Activated naive CD8-positive, alpha-beta T cell treated with anti-CD3 and anti-CD28 coated beads for 36 hours (primary cell): ENCODE measurements at places on chromosomes 16 and 17. TPM values are rescaled to one million over a fixed set of nuclear protein-coding genes. Genes with fewer than 3 reads are reported as not detected.

GRCh38 chr16:90061437-90061836 lies 15.7 kb downstream of the PRDM7 start:
- no peak for DNase-seq

GRCh38 chr17:65287040-65287439 lies 149.9 kb downstream of the RGS9 start:
- no peak for DNase-seq

DNA sequence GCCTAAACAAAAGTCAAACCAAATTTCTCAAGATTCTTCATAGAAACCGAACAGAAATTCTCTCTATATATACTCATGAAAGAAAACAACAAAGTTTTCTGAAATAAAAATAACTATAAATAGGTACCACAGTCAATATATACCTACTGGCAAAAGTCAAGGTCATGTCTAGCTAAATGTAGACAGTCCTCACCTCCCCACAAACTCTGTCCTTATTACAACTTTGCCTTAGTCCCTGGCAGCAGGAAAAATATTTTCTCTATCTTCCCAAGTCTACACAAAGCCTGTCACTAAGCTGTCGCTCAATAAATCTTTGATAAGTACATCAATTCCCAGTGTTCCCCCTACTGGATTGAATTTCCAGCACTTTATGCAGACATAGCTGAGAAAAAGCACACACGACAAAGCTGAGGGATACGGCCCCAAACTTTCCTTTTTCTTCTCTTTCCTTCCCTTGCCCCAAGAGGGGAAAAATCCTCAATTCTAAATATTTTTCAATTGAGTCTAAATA lies 2.7 kb downstream of the CFAP20 start:
- no peak for DNase-seq

GRCh38 chr16:79648826-79649225 lies 48.3 kb upstream of the MAF start:
- no peak for DNase-seq

DNA sequence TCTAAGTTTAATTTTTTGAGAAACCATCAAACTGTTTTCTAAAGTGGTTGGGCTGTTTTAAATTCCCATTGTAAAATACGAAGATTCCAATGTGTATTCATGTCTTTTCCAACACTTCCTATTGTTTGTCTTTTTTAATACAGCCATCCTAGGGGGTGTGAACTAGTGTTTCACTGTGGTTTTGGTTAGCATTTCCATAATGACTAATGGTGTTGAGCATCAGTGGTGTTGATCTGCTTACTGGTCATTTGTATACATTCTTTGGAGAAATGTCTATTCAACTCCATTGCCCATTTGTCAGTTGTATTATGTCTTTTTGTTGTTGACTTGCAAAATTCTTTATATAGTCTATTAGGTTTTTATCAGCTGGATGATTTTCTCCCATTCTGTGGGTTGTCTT lies 239.2 kb upstream of the AXIN2 start:
- no peak for DNase-seq

- DNase-seq = no peak
Measured at GRCh38 chr17:58412961-58413586, 4.3 kb downstream of the RNF43 start.

GRCh38 chr16:87169509-87169995 lies 147.6 kb downstream of the C16orf95 start:
- no peak for DNase-seq

DNA sequence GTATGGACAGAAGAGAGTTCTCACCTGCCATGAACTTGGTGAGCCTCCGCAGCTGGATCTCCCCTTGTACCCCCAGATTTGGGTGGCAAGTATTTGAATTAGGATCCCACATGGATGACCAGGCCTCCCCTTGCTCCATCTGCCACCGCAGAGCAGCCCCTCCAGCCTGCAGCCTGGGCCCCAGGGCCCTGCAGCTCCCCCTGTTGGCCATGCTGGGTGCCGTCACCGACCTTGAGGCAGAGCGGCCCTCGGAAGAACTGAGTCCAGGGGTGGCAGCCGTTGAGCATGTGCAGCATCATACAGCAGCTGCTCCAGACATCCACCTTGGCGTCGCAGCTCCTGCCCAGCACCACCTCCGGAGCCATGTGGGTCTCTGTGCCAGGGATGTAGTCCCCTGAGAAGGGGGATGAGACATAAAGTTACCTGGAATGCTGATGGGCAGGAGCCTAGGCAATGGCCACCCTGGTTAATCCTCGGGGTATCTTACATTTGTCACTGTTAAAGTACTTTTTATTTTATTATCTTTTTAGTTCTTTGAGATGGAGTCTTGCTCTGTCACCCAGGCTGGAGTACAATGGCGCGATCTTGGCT lies 9.0 kb upstream of the SPATA32 start:
- DNase-seq = peak; percentile 70

DNA sequence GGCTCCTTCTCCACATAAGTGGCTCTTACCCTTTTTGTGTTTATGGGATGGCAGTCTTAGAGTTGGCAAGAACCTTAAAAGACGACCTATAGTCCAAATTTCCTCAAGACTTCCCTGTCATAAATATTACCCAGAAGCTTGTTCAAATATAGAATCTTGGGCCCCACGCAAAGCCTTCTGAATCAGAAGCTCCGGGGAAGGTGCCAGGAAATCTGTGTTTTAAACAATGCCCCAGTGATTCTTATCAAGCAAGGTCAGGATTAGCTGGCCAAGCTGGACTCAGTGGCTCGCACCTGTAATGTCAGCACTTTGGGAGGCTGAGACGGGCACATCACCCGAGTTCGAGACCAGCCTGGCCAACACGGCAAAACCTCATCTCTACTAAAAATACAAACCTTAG lies 85.7 kb downstream of the TIMM22 start:
- DNase-seq = no peak

DNA sequence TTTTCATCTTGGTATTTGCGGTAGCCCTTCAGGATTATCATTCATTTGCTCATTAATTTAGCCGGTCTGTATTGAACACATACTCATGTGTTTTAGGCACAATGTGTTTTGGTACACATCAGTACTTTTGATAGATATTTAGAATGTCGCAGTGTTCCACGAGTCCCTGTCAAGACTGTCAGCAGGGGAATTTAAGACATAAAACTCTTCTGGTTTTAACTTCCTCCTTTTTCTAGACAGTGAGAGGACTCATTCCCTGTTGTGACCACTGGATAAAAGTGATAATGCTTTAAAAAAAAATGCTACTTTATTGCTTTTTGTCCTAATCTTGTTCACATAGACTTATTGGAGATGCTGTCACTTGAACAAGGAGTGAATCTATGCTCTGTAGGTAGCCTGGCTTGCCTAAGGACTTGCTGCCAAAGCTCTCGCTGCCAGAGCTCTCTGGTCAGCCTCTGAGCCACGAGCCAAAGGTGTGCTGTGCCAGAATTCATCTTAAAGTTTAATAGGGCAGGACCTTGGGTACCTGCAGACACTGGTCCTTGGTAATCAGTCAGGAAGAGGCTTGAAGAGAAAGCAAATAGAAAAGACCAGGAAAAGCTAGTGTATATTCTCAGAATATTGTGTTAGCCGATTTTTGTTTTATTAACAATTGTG lies 5.4 kb downstream of the DCAF7 start:
- no peak for DNase-seq

GRCh38 chr16:66676599-66676998 lies 19.9 kb downstream of the CMTM4 start:
- DNase-seq = no peak

- peak; percentile 28 for DNase-seq
Measured at GRCh38 chr17:28385406-28385805, 13.9 kb downstream of the SARM1 start.

DNA sequence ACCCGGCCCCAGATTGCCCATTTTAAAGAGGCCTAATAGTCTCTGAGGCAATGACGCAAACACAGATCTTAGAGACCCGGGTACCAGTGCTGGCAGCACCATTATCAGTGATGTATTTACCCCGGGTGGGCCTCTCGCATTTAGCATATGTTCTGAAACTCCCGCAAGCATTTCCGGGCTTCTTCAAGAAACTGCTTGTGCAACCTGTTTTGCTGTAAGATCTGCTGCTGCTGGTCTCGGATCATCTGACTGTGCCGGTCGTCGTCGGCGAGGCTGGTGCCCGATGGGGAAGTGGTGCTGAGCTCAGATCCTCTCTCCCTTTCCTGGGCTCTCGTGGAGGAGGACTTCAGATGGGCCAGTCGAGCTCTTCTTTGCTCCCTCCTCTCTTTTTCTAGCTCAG lies 12.5 kb downstream of the CEP295NL start:
- DNase-seq = peak; percentile 45

GRCh38 chr17:10744501-10745000 lies 14.7 kb upstream of the TMEM220 start:
- no peak for DNase-seq

- DNase-seq = no peak
Measured at GRCh38 chr17:33201283-33201682, 91.8 kb downstream of the ASIC2 start.

DNA sequence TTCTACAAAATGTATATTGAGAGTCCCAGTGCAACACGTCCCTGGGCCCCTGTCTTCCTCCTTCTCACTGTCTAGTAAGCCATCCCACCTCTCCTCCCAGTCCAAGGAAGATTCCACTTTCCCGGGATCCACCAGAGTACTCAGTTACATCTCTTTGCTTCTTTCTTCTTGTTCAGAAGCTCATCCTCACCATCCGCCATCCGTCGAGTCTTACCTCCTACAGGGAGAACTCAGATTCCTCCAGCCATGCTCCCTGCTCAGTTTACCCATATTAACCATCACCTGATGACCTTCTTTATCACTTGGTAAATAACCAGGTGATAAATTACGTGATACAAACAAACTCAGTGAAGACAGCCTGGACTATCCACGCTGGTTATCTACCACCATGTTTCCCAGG lies 57.1 kb downstream of the CYTH1 start:
- no peak for DNase-seq

- no peak for DNase-seq
Measured at GRCh38 chr17:19248151-19248927, 11.2 kb downstream of the EPN2 start.

DNA sequence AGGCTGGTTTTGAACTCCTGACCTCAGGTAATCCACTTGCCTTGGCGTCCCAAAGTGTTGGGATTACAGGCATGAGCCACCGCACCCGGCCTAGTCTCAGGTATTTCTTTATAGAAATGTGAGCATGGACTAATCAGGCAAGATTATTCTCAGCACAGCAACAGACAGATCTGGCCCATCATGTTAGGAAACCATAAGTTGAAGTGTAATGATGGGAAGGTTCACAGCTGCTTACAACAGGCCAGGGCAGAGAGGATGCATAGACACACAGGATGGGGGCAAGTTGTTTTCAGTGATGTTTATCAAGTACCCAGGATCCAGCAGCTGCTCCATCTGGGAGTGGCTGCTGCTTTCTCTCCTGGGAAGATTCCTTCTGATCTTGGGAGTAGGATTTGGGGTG lies 16.6 kb upstream of the NOS2 start:
- DNase-seq = no peak

- peak; percentile 24 for DNase-seq
Measured at GRCh38 chr17:30173649-30174048, 57.0 kb downstream of the NSRP1 start.

DNA sequence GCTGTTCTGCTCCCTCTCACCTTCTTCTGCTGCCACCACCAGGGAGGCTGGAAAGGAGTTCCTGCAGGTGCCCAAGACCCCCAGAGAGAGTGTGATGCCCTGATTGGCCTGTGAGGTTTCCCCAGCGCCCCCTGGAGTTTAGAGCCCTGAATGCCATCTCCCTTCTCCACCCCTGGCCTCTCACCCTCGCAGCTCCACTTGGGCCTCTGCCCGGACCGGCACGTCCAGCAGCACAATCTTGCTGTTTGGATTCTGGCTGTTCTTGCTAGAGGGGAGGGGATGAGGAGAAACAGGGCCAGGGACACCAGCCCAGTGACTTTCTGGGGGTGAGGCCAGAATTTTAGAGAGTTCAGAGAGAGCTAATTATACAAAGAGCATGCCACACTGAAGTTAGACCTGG lies 12.5 kb upstream of the FAM171A2 start:
- DNase-seq = peak; percentile 25

GRCh38 chr17:34974794-34975785 lies 5.2 kb upstream of the LIG3 start:
- no peak for DNase-seq

DNA sequence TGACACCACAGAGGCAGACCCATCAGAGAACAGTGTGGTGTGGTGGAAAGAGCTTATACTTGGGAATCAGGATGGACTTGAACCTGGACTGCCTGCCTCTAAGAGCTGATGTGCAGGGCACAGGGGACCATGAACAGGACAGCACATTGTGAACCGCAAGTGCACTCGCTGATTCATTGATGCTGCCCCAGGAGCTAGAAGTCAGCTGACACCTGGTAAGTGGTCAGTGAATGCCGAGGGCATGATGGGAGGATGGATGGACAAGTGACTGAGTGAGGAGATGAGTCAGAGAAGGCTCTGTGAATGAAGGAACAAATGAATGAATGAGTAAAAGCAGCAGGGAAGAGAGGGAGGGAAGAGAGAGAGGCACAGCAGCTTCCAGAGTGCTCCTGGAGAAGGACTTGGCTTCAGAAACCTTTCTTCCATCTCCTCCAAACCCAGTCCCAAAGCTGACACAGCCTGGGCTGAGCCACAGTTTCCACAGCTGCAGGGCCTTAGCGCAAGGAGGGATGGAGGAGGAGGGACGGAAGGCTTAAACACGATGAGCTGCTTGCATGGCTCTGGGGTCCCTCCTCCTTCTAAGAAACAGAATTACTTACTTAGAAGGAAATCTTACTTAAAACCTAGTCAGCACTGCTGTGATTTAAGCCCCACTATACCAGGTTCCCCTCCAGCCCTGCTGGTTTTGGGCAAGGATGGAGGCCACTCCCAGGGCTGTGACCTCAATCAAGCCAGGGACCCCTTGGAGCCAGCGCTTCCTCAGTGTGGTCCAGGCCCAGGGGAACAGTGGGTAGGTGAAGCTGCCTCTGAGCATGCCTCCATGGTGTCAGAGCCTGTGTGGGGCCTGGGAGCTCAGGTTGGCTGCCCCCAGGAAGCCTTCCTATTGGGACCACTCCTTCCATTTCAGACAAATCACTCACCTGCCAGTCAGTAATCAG lies 184.6 kb downstream of the TMEM132E start:
- no peak for DNase-seq

GRCh38 chr16:63981639-63982038 lies 1140.2 kb downstream of the CDH11 start:
- no peak for DNase-seq

Gene CFAP97D1
- total RNA-seq = not detected

Gene SPN
- 122 TPM for total RNA-seq

Gene CORO6
- 9.4 TPM for total RNA-seq

Gene WNT9B
- total RNA-seq = not detected

Gene TMEM231
- 4.4 TPM for total RNA-seq

Gene HCFC1R1
- 23.4 TPM for total RNA-seq

Gene GGT6
- total RNA-seq = not detected

Gene SSTR5
- not detected for total RNA-seq

Gene METTL22
- 26.8 TPM for total RNA-seq

Gene NLRC3
- total RNA-seq = 12.3 TPM

Gene HEATR9
- 0.18 TPM for total RNA-seq
